ENCODE measurements at places on chromosomes 3 and 15. TPM values are rescaled to one million over a fixed set of nuclear protein-coding genes. Genes with fewer than 3 reads are reported as not detected.

DNA sequence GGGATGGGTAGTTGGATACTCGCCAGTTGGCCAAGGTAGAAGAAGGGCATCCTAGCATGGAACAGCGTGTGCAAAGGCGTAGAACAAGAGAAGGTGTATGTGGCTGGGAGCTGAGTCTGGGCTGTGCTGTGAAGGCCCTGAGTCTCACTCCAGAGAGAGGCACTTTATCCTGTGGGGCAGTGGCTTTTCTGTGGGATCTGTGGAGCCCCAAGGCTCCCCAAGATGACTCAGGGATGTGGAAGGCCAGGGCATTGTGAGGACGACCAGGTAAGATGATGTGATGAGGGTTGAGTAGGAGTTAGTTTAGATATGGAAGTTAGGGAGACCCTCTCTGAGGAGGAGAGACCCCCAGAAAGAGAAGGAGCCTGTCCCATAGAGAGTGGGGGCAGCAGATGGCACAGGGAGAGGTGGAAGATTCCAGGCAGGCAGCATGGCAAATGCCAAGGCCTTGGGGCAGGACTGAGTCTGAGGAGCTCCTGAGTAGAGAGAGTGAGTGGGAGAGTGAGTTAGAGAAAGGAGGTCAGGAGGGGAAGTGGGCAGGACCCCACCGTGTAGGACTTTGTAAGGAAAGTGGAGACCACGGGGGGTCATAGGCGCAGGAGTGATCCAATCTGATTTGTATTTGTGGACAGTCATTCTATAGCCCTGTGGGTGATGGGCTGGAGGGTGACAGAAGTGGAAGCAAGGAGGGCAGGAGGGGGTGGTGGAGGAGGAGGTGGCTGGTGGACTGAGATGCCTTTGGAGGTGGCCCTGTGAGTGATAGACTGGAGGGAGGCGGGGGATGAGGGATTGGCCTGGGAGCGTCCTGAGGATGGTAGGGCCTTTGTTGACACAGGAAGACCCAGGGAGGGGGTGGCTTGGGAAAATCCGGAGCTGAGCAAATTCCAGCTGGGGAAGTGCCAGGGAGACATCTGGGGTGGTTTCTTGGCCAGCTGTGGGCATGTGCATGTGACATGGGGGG is 50.3 kb downstream of the FBLN2 start:
- H3K27ac ChIP-seq, result no peak overlapping the region
- no peak for DNase-seq
- no peaks in the 10 kb centered on the region for H3K27me3 ChIP-seq
- no peaks in the 10 kb centered on the region for H3K36me3 ChIP-seq
- H3K4me3 ChIP-seq, result no peak overlapping the region

- H3K4me1 ChIP-seq, result no peaks in the 10 kb centered on the region
- H3K27me3 ChIP-seq, result no peaks in the 10 kb centered on the region
- no peak overlapping the region for H3K27ac ChIP-seq
- H3K4me3 ChIP-seq, result no peak overlapping the region
- no peak for DNase-seq
Observed at GRCh38 chr3:134597390-134597970, 53.3 kb downstream of the KY start.

The ECE2 gene
- total RNA-seq, result not detected

The OSBPL10 gene
- total RNA-seq, result 40.5 TPM

DNA sequence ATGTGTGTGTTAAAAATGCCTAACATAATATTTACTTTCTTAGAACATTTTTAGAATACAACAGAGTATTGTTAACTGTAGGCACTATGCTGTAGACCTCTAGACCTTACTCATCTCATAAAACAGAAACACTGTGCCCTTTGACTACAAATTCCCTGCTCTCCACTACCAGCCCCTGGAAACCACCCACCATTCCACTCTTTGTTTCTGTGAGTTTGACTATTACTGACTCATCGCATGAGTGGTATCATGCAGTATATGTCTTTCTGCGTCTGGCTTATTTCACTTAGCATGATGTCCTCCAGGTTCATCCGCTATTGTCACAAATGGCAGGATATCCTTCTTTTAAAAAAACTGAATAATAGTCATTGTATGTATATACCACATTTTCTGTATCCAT is 216.7 kb upstream of the CFAP20DC start:
- H3K4me1 ChIP-seq, result no peaks in the 10 kb centered on the region
- no peak overlapping the region for H3K4me3 ChIP-seq
- no peak overlapping the region for H3K27ac ChIP-seq
- no peaks in the 10 kb centered on the region for H3K36me3 ChIP-seq

GRCh38 chr15:91127236-91127955 is 27.3 kb downstream of the SV2B start:
- H3K27ac ChIP-seq, result no peak overlapping the region
- no peaks in the 10 kb centered on the region for H3K27me3 ChIP-seq
- H3K4me3 ChIP-seq, result no peak overlapping the region
- no peaks in the 10 kb centered on the region for H3K4me1 ChIP-seq
- DNase-seq, result no peak

- H3K36me3 ChIP-seq, result no peaks in the 10 kb centered on the region
- peaks cover 6% of the 10 kb centered on the region for H3K4me1 ChIP-seq
- H3K4me3 ChIP-seq, result no peak overlapping the region
- peak overlapping the region; percentile 98 for H3K27ac ChIP-seq
- no peaks in the 10 kb centered on the region for H3K27me3 ChIP-seq
- no peak for DNase-seq
Observed at GRCh38 chr3:48596676-48597407, 1.7 kb upstream of the COL7A1 start.

DNA sequence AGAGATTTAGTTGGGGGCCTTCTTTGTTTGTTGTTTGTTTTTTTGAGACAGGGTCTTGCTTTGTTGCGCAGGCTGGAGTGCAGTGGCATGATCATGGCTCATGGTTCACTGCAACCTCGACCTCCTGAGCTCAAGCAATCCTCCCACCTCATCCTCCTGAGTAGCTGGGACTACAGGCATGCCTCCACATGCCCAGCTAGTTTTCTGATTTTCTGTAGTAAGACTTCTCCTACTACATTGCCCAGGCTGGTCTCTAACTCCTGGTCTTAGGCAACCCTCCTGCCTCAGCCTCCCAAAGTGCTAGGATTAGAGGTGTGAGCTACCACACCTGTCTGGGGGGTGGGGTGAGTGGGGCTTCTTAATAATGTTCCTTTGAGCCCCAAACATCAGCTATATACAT is 148.3 kb upstream of the ADAMTS9 start:
- no peak for DNase-seq
- no peaks in the 10 kb centered on the region for H3K36me3 ChIP-seq
- no peak overlapping the region for H3K4me3 ChIP-seq
- H3K4me1 ChIP-seq, result no peaks in the 10 kb centered on the region

- DNase-seq, result no peak
- H3K36me3 ChIP-seq, result no peaks in the 10 kb centered on the region
- no peak overlapping the region for H3K27ac ChIP-seq
- H3K4me1 ChIP-seq, result no peaks in the 10 kb centered on the region
Observed at GRCh38 chr15:66126031-66126441, 127.5 kb downstream of the MEGF11 start.

DNA sequence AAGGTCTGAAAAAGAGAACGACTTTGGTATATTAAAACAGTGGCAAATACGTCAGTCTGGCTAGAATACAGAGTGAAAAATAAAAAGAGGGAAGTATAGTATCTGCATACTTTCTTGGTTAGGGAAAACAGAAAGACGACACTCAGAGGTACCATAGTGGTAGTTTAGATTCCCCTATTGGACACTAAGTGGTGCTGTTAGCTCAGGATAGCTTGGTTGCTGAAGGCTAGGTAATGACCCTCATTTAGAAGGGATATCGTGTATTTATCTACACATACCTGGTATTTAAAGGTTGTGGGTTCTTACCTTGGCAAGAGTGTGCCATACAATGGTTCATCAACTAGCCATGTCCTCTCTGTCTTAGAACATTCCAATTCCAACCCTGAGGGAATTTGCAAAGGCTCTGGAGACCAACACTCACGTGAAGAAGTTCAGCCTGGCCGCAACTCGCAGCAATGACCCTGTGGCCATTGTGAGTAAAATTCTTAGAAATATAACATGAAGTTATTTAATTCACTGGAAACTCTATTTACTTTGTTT is 31.0 kb downstream of the TMOD2 start:
- H3K4me1 ChIP-seq, result no peaks in the 10 kb centered on the region
- no peaks in the 10 kb centered on the region for H3K36me3 ChIP-seq
- no peak overlapping the region for H3K4me3 ChIP-seq

GRCh38 chr3:10196389-10197052 is 31.8 kb downstream of the IRAK2 start:
- H3K27ac ChIP-seq, result no peak overlapping the region
- peaks cover 24% of the 10 kb centered on the region for H3K4me1 ChIP-seq
- no peak for DNase-seq
- H3K36me3 ChIP-seq, result no peaks in the 10 kb centered on the region
- no peak overlapping the region for H3K4me3 ChIP-seq

DNA sequence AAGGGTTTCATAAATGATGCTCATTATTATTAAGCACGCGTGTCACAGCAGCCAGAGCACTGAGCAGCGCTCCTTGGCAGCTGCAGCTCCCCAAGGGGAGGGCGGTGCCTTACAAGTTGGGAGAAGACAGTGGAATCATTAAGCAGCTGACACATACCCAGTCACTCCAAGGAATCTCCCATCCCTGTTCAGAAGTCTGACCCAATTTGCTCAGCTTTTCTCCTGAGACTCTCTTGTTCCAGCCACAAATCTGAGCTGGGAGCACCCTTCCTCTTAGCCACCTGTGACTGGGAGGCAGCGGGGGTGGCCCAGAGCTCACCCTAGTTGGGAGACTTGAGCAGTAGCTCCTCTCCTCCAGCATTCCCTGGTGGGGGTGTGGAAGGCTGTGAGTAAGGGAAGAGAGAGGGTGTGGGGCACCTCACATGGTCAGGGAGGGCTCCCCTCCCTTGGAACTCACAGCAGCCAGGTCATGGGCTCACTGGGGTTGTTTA is 64.3 kb downstream of the DUT start:
- DNase-seq, result peak; percentile 51
- H3K27ac ChIP-seq, result peak overlapping the region; percentile 69
- H3K4me3 ChIP-seq, result no peak overlapping the region
- no peaks in the 10 kb centered on the region for H3K36me3 ChIP-seq
- H3K27me3 ChIP-seq, result no peaks in the 10 kb centered on the region

The GATM gene
- 23.7 TPM for total RNA-seq

- no peak for DNase-seq
- H3K27ac ChIP-seq, result no peak overlapping the region
- no peaks in the 10 kb centered on the region for H3K27me3 ChIP-seq
- H3K4me1 ChIP-seq, result no peaks in the 10 kb centered on the region
- no peaks in the 10 kb centered on the region for H3K36me3 ChIP-seq
- H3K4me3 ChIP-seq, result no peak overlapping the region
Observed at GRCh38 chr15:100120111-100120510, 221.7 kb downstream of the ADAMTS17 start.

GRCh38 chr3:168060317-168060716 is 35.4 kb downstream of the GOLIM4 start:
- no peak overlapping the region for H3K4me3 ChIP-seq
- H3K36me3 ChIP-seq, result no peaks in the 10 kb centered on the region
- no peaks in the 10 kb centered on the region for H3K4me1 ChIP-seq
- no peak for DNase-seq
- H3K27me3 ChIP-seq, result no peaks in the 10 kb centered on the region

The CLSTN2 gene
- 14.4 TPM for total RNA-seq

DNA sequence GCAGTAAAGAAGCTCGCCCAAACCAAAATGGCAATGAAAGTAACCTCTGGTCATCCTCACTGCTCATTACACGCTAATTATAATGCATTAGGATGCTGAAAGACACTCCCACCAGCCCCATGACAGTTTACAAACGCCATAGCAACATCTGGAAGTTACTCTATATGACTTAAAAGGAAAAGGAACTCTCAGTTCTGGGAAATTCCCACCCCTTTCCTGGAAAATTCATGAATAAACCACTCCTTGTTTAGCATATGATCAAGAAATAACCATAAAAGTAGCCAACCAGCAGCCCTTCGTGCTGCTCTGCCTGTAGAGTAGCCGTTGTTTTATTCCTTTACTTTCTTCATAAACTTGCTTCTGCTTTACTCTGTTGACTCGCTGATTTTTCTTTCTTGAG is 164.6 kb downstream of the SMAD6 start:
- no peaks in the 10 kb centered on the region for H3K4me1 ChIP-seq
- no peak overlapping the region for H3K27ac ChIP-seq
- no peak for DNase-seq
- no peaks in the 10 kb centered on the region for H3K27me3 ChIP-seq
- no peaks in the 10 kb centered on the region for H3K36me3 ChIP-seq
- no peak overlapping the region for H3K4me3 ChIP-seq

DNA sequence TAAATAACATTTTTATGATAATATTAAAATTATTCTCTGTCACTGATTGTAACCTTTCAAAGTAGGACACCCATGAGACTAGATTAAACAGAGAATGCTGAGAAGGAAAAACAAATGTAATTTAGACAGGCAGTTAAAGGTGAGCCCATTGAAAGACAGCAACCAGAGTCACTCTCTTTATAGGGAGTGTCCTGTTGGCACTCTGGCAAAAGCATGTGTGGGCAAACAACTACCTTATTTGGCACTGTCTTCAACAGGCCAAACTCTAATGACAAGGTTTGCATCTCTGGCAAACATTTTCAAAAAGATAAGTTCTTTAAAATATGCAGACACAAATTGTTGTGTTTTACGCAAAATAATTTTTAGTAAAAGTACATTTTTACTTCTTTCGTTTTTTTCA is 29.8 kb downstream of the NFKBIZ start:
- H3K27ac ChIP-seq, result no peak overlapping the region
- no peaks in the 10 kb centered on the region for H3K27me3 ChIP-seq
- no peak for DNase-seq
- no peaks in the 10 kb centered on the region for H3K36me3 ChIP-seq
- H3K4me3 ChIP-seq, result no peak overlapping the region
- H3K4me1 ChIP-seq, result no peaks in the 10 kb centered on the region

DNA sequence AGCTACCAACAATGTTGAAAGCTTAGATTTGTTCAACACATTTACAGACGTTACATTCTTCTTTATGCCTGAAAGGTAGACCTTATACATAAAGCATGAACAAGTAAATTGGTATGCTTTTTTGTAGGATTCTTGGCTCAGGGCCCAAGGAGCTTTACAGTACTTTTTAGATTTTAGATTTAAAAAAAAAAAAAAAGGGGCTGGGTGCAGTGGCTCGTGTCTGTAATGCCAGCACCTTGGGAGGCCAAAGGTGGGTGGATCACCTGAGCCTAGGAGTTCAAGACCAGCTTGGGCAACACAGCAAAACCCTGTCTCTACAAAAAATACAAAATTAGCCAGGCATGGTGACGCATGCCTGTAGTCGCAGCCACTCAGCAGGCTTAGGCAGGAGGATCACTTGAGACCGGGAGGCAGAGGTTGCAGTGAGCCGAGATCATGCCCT is 39.7 kb downstream of the MEF2A start:
- H3K27me3 ChIP-seq, result no peaks in the 10 kb centered on the region
- no peaks in the 10 kb centered on the region for H3K4me1 ChIP-seq
- no peaks in the 10 kb centered on the region for H3K36me3 ChIP-seq

DNA sequence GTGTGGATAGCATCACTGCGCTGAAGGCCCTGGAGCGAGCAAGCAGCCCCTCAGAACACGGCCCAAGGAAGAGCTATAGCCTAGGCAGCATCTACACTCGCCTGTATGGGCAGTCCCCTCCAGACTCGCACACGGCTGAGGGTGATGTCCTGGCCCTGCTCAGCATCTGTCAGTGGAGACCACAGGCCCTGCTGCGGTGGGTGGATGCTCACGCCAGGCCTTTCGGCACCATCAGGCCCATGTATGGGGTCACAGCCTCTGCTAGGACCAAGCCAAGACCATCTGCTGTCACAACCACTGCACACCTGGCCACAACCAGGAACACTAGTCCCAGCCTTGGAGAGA is 20.5 kb downstream of the ATRIP start:
- H3K27me3 ChIP-seq, result no peaks in the 10 kb centered on the region
- no peak for DNase-seq
- H3K36me3 ChIP-seq, result no peaks in the 10 kb centered on the region
- H3K27ac ChIP-seq, result peak overlapping the region; percentile 100
- H3K4me1 ChIP-seq, result peaks cover 28% of the 10 kb centered on the region
- H3K4me3 ChIP-seq, result peak overlapping the region; percentile 38

- no peaks in the 10 kb centered on the region for H3K27me3 ChIP-seq
- H3K36me3 ChIP-seq, result no peaks in the 10 kb centered on the region
- H3K4me3 ChIP-seq, result no peak overlapping the region
- no peak for DNase-seq
Observed at GRCh38 chr3:50472958-50473357, 30.5 kb downstream of the CACNA2D2 start.
